ENCODE measurements at places on chromosomes 11 and 22.

DNA sequence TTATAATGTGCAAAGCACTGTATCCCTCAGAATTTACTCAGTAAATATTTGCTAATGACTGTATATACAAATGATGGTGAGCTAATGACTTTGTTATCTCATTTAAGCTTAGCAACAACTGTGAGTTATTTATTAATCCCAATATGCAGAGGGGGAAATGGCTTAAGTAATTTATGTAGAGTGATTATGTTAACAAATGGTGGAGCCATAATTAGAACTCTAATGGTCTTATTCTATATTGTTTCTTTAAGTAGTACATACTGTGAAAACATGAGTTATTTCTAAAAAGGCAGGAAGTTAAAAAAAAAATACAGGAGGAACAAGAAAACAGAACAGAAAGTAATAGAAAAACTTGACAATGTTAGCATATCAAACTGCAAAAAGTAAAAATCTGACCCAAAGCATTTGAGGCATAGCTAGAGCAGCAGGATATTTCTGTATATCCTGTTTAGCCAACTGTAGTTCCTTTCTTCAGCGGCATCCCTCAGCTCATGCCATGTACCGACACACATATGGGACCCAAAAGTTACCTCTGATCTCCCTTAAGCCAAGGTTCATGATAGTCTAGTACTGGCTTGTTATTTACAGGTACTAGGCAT is 94.2 kb downstream of the FCHSD2 start:
- DNase-seq: no peak

DNA sequence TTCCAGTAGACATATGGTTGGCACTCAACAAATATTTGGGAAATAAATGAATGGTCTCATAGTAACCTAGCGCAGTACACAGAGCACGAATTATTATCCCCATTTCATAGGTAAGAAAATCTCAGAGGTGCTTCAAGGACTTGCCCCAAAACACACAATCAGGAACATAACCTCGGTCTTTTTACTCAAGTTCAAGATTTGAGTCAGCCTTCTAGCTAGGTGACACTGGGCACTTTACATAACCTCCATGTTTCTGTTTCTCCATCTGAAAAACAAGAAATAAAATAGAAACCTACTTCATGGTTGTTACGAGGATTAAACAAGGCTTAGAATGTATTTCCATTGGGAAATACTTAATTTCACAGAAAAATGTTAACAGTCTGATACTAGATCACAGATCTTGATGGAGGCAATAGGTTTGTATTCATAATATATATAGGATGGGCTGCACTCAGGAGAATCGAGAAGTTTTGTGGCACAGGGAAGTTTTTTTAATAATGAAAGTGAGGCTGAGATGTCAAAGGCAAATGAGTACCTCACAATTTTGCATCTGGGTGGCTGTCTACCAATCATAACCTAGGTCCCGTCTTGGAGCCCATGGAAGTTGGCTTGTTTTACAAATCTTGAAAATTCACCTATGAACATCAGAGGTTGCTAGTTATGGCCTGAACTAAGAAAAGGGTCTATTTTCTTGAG is 147.4 kb upstream of the ZC3H12C start:
- no peak for DNase-seq

DNA sequence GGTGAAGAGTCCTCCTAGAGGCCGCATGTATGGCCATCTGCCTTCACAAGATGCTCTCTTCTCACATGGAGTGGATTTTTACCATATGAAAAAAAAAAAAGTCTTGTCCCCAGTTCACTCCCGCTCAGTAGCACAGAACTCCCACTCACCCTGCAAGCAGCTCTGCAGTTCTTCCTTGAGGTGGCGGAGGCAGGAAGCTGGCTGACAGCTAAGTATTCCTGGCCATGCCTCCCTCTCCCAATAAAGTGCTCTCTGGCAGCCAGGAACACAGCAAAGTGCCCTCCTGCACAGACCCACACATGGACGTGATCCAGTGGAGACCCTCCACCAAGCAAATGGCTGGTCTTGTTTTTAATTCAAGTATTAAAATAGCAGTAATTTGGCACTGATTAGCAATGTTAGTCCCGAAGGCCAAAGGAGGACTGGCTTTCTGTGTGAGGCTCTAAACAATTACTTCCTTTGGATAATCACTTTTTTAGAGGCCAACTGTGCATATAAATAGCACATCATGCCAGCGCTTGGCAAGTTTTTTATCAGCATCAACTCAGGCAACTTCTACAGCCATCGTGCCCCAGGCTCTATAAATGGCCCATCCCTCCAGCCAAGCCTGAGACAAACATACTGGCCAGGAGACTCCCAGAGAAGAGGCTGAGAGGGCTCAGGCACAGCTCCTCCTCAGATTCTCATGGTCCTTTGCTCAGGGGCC is 413.6 kb downstream of the OPCML start:
- DNase-seq: no peak

DNA sequence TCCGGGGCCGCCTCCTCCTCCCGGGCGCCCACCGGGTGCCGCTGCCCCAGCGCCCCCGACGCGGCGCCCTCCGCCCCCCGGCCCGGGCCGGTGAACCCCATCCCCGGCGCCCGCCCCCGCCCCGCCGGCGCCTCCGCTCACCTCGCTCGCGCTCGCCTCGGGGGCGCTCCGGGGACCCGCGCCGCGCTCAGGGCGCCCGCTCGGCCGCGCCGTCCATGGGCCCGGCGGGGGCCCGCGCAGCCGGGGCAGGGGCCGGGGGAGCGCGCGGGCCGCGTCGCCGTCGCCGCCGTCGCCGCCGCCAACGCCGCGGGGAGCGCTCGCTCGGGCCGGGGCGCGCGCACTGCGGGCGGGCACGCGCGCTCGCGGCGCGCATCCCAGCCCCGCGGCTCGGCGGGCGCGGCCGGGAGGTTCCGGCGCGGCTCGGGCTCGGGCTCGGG is 293 bp downstream of the DUSP8 start:
- no peak for DNase-seq

- DNase-seq: no peak
These were observed 64.8 kb upstream of the NAV2 start for GRCh38 chr11:19647816-19648215.
